ENCODE measurements at places on chromosomes 12 and 14. TPM values are rescaled to one million over a fixed set of nuclear protein-coding genes. Genes with fewer than 3 reads are reported as not detected.
A peak's percentile ranks its signal among the peaks of the same experiment; 100 is the strongest.

DNA sequence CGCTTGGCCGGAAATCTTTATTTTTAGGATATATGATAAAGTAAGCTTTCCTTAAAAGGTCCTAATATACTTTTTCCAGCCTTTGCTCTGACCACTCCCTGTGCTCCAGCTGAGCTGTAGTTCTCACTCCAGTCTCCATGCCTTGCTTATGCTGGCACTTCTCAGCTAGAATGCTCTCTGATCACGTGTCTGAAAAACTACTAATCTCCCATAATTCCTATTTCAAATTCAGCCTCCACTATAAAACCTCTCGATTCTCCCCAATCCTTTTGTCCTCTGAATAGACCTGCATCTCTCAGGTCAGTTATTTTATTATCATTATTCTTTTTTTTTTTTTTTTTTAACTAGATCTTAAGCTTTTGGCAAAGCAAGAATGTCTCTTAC lies 3.7 kb downstream of the BIN2 start:
- DNase-seq, result no peak

- no peak for DNase-seq
Measured at GRCh38 chr12:102501773-102502172, 21.4 kb upstream of the IGF1 start.

TBC1D30 gene
- 21.1 TPM for polyA plus RNA-seq

DNA sequence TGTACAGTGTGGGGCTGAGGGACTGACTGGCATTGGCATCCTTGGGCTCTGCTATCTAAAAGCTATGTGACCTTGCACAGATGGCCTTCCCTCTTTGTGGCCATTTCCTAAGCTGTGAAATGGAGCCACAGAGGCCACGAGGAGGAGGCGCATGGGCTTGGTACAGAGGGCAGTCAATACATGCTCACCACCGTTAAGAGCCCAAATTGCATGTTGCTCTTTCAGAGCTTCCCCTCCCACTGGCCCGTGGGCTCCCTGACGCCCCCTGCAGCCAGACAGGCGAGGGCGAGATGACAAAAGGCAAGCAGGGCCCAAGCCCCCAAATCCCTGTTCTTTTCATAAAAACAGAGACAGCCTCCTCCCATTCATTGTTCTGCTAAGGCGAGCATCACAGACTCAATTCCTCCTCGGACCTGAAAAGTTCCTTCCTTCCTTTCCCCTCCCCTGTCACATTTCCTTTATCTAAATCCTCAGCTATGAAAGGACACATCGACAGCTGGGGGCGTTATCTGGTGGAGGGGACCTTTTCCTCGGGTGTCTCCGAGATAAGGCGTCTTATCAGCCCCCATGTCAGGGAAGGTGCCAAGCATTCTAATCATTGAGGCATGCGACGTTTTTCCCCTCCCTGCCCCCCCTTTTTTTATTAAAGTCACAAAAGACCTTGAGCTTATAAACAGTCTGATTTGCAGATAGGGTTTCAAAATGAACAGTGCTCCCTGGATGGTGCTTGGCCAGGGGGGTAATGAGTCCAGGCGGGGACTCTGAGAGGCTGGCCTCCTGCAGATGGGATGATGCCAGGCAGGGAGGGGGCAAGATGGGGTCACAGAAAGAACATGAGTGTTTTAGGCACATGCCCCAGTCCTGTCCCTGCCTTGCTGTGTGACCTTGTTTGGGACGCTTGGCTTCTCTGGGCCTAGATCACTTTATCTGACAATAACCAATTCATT lies 26.4 kb downstream of the FAM222A start:
- DNase-seq, result no peak

DNA sequence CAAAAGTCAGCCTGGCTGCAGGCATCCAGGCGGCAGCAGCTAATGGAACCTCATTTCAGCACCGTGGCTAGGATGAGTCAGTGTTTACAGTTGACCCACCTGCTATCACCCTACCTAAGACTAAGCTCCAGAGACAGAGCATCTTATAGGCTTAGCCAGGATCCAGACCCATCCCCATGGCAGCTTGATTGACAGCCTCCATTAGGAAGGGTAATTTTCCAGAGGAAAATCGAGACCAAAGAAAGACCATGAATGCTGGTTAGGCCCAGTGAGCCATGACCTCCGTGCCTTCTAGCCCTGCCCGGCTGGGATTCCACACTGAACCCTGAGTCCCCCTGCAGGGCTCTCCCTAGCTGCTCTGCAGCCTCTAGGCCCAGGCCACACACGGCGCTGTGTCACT lies 38.7 kb downstream of the TUNAR start:
- DNase-seq, result no peak

GRCh38 chr14:71713016-71713415 lies 219.2 kb upstream of the RGS6 start:
- DNase-seq, result no peak

DNA sequence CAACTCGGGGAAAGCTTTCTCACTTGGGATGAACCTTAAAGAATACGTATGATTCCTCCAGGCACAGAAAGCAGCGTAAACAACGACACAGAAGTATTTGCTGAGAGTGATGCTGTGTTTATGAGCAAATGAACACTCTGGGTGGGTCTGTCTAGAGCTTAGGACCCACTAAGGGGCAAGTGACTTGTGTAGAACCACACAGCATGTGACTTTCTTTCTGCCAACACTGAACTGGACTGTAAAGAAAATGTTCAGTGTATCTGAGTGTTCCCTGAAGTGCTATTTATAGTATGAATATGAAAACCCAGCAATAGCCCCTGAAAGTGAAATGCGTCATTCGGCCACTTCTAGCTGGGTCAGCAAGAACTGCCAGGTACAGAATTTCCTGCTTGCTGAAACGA lies 78.5 kb downstream of the ST8SIA1 start:
- peak; percentile 66 for DNase-seq

ACOT6 gene
- 0.24 TPM for polyA plus RNA-seq

DAAM1 gene
- polyA plus RNA-seq, result 56.4 TPM

DNA sequence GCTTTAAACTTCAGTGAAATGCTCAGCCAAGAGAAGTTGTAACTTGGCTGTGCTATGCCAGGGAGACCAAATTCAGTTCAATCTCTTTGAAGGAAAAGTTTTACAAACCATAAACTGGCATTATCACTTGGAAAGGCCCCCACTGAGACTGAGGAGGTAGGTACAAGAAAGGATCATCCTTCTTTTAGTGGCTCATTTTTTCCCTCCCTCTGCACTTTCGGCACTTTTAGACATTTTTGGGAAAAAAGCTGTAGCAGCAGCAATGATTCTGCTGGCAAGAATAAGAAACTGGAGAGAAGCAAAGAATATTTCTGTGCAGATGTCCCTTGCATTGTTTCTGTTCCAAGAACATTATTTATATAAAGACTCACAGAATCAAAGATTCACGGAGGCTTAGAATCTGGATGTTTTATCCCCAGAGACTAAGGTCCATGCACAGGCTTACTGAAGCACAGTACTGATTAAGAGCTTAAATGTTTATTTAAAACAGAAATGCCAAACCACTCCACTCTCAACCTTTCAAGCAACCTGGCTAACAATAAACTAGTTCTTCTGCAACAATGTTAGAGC lies 12.3 kb downstream of the ZC2HC1C start:
- no peak for DNase-seq

SLC17A8 gene
- 9.3 TPM for polyA plus RNA-seq

DNA sequence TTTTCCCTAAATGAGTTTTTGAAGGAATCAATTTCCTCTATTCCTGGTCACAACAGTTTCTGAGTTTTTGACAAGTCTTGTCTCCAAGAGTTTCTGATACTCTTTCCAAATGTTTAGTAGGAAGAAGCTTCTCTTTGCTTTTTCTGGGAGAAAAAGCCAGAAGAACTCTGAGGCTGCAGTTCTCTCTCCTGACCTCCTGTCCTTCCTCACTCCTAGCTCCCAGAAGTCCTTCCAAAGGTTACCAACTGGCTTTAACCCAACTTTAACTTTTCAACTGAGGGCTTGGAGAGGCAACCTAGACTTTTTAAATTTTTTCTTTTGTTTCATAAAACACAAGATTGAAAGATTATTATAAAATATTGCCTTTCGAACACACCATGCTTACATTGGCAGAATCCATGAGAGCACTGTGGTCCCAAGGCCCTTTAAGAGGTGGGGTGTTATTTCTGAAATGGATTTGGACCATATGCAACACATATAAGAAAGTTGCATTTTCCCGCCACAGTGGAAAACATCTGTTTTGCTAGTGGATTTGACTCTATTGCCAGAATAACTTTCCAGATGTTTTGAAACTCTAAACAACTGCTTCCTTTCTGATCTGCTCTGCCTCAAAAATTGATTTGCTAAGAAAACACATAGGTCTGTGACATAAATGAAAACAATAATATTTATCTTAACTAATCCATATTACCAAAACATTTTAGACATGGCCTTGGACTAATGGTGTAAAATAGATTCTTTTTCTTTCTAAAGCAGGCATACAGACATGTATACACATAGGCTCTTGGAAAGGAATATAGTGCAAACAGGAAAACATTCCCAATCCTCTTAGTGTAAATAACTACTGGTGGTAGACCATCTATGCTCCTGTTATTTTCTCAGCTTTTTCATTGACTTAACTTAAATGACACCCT lies 22.3 kb upstream of the EPS8 start:
- DNase-seq, result no peak

GRCh38 chr14:104274806-104275205 lies 136.4 kb downstream of the KIF26A start:
- DNase-seq, result no peak

SSTR1 gene
- 33.9 TPM for polyA plus RNA-seq

WNT1 gene
- 2.0 TPM for polyA plus RNA-seq

DNA sequence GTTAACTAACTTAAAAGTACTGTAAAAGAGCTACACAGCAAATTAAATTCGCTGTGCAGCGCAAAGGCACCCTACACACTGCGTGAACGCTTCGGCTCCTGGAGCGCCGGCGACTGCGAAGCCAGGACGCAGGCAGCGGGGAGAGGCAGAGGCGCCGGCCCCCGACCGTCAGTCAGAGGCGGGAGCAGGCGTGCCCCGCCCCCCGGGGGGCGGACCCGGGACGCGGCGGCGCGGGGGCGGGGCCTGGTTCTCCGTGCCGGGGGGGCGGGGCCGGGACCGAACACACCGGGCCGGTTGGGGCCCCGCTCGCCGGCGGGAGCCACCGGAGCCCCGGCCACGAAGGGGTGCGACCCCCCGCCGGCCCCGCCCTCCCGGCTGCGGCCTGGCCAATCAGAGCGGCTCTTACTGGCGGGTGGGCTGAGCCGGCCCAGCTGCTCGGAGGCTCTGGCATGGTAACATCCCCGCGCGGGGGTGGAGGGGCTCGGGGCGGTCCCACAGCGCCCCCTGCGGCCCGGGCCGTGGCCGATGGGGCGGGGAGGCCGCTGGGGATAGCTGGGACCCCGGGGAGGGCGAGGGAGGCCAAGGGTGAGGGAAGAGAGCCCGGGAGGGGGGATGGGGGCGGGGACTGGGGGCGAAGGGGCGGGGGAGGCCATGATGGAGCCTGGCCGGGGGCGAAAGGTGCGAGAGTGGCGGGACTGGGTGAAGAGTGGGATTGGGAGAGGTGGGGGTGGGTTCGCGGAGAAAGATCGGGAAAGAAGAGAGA lies at the start of gene PRPF40B:
TSS of gene PRPF40B (plus strand) at position 420 of the 763 bp plus-strand sequence. CDS start at position 450, 30 bp downstream.
- DNase-seq, result peak; percentile 65

CCDC38 gene
- 0.67 TPM for polyA plus RNA-seq

- DNase-seq, result no peak
Measured at GRCh38 chr12:57093415-57094207, 4.7 kb downstream of the NAB2 start.

DNA sequence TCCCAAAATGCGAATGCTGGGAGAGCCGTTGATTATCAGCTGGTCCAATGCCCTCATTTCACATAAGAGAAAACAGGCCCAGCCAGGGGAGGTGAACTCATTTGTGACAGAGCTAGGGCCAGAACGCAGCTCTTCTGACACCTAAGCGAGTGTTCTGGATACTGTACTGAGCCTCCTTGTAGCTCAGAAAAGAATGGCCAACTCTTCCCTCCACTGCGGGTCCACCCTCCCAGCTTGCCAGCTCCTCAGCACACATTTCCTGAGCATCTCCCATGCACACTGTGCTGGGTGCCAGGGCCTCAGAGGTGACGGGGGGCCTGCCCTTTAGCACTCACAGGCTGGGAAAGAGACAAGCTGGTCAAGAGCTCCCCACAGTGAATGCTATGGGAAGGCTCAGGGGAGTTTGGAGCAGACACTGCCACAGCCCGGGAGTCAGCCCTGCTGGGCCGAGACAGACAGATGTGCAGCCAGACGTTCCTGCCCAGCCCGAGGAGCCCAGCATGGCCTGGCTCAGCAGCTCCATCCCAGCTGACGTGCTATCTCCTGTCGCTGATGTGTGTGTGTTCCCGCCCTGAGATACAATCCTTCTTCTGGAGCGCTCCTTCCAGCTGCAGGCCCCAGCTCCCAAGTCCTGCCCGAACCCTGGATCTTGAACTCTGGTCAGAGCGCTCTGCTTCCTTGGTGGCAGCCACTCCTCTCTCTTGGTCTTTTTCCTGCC lies 3.5 kb downstream of the CMTM5 start:
- no peak for DNase-seq

Data from spinal cord (tissue), 10 donors.